RWPE2 (cell line): ENCODE measurements at places on chromosomes 12 and 14.

- DNase-seq: no peak
These were observed 857.8 kb downstream of the SLC6A15 start for GRCh38 chr12:84054811-84055210.

DNA sequence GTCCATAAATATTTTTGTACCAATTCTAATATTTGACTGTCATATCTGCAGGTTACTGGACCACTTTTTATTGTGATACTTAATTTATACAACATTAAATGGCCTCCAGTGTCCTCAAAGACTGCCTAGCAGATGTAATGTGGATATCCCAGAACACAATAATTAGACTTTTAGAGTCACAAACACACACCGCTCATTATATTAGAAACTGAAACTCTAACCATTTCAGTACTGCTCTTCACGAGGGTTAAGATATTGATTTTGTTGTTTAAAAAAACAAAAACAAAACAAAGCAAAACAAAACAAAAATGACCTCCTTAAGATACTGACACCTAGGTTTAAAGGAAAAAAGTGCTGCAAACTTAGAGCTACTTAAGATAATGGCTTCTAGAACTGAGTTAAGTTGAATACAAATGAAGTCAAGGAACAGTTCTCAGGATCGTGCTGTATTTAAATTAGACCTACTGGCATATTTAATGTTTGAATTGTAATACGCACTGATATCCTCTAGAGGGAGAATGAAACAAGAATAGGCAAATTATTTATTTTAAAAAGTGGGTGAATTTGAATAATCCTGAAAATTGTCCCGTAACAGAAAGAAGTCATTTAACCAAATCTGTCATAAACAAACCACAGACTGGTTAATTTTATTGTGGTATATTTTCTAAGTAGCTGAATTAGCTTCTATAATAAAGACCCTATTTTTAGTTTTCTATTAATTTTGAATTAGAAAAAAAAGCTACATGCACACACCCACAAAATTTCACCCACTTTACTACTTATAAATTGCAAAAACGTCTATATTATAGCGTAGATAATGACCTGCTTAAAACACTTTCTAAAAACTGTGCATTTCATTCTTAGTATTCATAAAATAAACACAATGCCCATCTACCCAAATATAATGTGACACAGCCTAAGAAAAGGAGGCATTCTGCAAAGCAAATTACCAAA, 395.2 kb upstream of the DCN start:
- DNase-seq: no peak

DNA sequence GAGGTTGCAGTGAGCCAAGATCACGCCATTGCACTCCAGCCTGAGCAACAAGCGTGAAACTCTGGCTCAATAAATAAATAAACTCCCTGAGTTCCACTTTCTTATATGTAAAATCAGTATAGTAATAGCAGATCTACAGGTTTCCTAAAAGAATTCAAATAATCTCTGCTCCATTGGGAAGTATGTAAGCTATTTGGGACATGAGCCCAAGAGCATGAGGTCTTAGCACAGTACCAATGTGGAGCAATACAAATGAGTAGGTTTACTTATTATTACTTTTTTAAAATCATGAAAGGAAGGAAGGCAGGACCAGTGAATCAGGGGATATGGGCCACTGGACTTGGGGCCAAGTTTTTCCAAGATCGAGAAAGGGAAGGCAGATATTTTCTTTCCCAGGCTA, 216.9 kb upstream of the DIO2 start:
- DNase-seq: no peak

- DNase-seq: no peak
These were observed 77.7 kb upstream of the GNPNAT1 start for GRCh38 chr14:52868911-52869618.

GRCh38 chr14:104442631-104443390, 136.8 kb upstream of the C14orf180 start:
- DNase-seq: no peak

DNA sequence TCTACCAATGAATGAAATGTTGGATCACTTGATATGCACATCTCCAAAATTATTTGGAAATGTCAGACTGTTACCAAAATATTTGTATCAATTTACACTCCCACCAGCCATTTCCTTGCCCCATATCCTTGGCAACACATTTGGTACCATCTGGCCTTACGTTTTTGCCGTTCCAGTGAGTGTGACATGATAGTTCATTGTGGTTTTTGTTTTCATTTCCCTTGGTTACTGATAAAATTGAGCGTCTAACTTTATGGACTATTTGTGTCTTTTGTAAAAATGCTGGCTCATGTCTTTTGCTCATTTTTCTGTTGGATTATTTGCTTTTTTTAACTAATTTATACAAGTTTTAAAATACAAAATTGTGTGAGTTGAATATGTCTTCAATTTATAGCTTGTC, 11.0 kb downstream of the KLHDC1 start:
- DNase-seq: no peak

DNA sequence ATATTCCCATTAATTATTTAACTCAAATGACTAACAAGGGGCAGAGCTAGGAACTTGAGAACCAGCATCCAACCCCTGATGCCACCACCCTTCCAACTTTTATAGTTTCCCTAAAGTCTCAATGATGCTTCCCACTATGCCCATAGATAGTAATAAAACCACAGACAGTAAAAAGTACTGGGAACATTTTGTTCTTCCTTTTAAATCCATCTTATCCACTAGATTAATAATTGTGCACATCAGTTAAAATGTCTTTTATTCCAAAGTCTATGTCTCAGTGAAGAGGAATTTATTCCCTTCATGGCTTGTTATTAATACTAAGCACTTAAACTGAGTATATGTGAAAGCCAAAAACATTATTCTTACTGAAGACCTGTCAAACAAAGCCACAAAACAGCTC, 45.8 kb downstream of the SINHCAF start:
- no peak for DNase-seq

DNA sequence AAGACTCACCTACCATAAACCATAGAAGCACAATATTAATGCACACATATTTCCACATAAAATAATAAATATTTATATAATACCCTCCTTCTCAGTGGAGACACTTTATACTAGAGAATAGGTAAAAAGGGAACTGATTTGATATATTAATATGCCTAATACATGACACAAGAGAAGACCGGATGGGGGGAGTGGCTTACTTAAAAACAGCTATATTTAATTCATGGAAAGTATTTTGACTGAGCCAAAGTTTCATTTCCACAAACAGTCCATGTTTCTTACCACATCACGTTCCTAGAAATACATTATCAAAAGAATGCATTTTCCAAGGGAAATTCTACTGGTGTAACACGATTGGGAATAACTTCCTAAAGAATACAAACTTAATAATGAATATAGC, 63.4 kb downstream of the ITPR2 start:
- no peak for DNase-seq

- DNase-seq: no peak
These were observed 21.7 kb upstream of the GARIN2 start for GRCh38 chr14:67167420-67168109.

DNA sequence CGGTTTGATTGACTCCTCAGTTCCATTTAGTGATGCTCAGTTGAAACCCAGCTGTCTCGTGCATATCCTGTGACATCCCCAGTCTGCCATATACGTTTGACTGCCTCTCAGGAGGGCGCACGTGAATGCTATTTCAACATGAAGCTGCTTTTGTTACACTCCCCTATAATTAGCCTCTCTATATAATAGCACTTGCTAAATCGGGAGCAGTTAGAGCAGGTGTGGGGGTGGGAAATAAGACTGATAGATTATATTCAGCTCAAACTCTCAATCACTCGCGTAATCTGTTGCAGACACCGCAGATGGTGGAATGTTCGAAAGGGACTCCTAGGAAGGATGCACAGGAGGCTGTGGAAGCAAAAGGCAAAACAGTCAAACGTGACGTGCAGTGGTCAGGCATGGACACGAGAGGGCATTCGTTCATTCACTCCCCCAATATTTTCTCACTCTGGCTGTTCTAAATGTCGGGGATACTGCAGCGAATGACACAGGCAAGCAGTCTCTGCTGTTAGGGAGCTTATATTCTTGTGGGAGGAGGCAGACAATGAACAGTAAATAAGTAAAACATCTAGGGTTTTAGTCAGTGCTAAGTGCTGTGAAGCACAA, 29.8 kb downstream of the KCNA1 start:
- DNase-seq: no peak

DNA sequence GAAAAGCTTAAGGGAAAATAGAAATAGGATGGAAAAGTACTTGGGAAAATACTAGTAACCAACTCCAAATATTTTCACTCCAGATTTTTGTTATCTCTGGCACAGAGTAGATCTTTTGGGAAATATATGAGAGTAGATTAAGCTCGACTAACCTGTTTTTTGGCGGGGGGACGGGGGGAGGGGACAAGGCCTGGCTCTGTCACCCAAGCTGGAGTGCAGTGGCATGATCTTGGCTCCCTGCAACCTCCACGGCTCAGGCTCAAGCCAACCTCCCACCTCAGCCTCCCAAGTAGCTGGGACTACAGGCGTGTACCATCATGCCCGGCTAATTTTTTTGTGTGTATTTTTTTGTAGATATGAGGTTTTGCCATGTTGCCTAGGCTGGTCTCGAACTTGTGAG, 4.8 kb downstream of the DHRS7 start:
- DNase-seq: no peak

GRCh38 chr14:105883066-105884005, 357.0 kb downstream of the TMEM121 start:
- peak; percentile 42 for DNase-seq

- DNase-seq: no peak
These were observed 783.8 kb downstream of the VRK1 start for GRCh38 chr14:97581016-97581415.

DNA sequence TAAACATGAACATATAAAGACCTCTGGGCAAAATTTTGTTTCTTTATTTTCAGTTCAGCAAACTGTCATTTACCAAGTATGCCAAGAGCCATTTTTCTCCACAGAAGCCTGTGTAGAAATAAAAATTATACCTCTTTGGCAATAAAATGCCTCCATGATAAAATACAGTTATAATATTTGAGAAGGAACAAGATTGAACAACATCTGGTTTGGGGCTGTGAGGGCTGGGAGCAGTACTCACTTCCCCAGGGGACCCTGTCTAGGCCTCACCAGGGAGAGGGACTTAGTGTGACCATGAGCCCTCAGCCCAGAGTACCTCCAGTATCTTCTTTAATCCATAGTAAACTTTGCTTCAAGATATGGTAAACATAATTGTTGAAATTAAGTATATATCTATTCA, 65.1 kb downstream of the DAAM1 start:
- no peak for DNase-seq

DNA sequence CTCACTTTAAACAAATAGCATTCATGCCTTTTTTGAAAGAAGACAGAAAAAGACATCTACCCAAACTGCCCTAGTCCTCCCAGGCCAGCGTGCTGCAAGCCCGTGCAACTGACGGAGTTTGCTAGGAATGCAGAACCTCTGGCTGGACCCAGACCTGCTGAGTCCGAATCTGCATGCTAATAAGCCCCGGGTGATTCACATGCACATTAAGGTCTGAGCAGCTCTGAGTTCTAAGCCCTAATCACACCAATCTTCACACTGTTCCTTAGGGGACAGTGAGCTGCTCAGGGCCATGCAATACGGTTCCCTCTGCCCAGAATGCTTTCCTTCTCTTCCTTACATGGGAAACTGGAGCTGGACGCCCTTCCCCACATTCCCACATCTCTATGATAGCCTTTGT, 25.2 kb downstream of the HAL start:
- DNase-seq: no peak

- no peak for DNase-seq
These were observed 1.5 kb downstream of the KRT73 start for GRCh38 chr12:52616680-52617402.

GRCh38 chr14:63283884-63284248, 34.9 kb downstream of the GPHB5 start:
- DNase-seq: no peak

GRCh38 chr14:39491134-39491571, 58.9 kb upstream of the FBXO33 start:
- no peak for DNase-seq

- DNase-seq: no peak
These were observed 447.5 kb downstream of the AACS start for GRCh38 chr12:125512541-125513298.

GRCh38 chr14:77663293-77663692, 44.5 kb downstream of the ALKBH1 start:
- no peak for DNase-seq

DNA sequence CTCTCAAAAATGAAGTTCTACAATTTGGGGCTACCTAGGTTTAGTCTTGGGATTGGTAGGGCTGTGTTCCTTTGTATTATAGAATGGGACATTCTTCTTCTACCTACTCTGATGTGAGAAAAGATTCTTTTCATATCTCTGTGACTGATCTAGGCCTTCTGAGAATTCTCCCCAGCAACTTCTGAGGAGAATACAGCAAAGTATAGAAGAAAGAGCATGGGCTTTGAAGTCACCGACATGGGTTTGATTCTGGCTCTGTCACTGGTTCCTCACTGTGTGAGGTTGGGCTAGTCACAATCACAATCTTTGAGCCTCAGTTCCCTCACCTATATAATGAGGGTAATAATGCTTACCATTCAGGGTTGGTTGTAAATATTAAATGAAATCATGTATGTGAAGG, 5.0 kb downstream of the ATN1 start:
- DNase-seq: no peak

DNA sequence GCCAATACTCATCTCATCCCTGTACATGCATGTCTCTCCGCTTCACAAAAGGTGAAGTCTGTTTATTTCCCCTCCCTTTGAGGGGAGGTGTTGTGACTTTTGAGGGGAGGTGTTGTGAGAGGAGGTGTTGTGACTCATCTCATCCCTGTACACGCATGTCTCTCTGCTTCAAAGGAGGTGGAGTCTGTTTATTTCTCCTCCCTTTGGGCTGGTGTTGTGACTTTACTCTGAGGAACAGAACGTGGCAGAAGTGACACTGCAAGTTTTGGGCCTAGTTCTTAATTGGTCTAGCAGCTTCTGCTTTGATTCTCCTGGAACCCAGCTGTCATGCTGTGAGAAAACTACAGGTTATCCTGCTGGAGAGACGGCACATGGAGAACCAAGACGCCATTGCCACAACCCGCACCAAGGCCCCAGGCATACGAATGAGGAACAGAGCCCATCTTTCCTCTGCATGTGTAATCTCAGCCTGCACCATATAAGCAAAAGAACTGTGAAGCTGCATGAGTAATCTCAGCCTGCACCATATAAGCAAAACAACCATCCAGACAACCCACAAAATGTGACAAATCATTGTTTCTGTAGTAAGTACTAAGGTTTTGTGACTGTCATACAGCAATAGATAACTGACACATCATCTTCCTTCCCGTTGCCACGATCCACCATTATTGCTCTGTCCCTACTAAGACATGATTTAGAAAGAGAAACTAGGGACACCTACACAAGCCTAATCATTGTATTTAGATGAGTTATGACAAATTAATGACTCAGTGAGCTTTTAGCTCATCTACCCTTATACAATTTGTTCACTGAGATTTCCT, 30.0 kb downstream of the GALNT4 start:
- no peak for DNase-seq
